Skeletal muscle cell (primary cell): ENCODE measurements at places on chromosomes 3 and 15.
A peak's percentile ranks its signal among the peaks of the same experiment; 100 is the strongest.

DNA sequence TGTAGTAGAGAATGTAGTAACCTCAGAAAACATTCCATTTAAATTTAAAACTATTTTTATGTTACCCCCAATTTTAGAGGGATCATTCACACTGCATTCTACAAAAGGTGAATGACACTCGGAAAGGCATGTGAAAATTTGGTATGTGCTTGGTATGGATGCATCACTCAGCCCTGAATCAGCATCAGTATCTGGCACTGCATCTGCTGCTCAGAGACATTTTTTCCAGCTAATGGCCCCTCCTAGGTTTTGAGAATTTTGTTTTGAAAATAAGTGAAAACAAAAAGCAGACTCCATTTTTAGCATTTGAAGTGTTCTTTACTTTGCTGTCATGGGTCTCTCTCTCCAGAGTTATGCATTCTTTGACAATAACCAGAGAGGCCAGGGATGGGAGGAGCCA lies 15.6 kb upstream of the WWTR1 start:
- DNase-seq: no peak

DNA sequence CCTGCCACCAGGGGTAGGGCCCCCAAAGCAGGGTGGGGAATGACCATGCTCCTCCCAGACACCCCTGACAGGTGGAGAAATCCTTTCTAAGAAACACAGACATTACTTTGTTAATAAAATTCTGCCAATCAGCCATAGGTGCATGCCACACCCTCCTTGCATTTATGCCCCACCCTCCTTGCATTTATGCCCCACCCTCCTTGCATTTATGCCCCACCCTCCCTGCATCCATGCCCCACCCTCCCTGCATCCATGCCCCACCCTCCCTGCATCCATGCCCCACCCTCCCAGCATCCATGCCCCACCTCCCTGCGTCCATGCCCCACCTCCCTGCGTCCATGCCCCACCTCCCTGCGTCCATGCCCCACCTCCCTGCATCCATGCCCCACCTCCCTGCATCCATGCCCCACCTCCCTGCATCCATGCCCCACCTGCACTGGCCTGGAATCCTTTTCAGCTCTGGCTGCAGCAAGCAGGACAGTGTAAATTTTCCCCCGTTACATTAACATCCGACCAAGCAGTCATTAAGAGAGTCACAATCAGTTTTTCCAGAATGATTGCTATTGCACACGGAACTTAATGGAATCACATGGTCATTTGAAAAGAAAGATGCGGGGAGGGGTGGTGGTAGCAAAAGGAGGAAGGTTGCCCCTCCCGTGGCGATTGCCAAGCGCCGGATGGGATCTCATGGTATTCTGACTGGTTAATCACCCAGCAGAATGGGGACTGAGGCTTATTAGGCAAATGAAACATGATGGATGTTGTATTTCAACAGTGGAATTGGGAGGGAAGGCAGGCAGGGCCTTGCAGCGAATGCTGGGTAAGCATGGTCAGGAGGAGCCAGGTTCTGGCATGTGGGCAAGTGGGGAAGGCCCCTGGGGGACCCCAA lies 91.2 kb downstream of the TLE3 start:
- no peak for DNase-seq

DNA sequence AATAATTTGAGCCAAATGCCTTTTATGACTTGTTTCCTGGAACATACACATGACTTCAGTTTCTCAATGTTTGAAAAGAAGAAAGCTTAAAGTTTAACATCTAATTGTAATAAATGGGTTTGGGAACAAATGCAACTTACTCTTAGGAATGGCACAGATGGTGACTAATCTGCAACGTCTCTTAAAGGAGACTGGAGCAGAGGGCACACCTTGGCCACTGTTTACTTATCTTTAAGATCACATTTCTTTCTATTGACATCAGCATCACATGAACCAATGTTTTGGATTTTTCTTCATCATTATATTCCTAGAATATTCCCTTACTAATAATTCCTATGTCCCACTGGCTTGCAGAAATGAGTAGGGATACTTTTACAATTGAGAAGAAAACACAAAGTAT lies 229.5 kb downstream of the CHL1 start:
- DNase-seq: no peak

DNA sequence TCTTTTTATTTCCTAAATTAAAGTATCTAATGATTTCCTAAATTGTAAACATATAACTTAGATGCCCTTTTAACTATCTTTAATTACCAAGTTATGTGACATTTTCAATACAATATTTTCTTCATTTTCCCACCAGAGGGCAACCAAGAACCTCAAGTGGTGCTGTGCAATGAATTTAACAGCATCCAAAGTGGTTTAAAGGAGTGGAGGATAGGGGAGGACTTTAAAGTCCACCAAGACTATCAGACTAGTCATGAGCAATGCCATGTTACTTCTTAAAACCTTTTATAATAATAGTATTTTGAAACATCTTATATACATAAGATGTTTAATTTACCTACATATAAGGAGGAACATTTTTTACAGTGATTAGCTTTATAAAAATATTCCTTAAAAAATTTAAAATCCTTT lies 74.4 kb downstream of the DLG1 start:
- peak; percentile 19 for DNase-seq

GRCh38 chr15:48250640-48251076 lies 44.6 kb downstream of the SLC12A1 start:
- DNase-seq: peak; percentile 56

DNA sequence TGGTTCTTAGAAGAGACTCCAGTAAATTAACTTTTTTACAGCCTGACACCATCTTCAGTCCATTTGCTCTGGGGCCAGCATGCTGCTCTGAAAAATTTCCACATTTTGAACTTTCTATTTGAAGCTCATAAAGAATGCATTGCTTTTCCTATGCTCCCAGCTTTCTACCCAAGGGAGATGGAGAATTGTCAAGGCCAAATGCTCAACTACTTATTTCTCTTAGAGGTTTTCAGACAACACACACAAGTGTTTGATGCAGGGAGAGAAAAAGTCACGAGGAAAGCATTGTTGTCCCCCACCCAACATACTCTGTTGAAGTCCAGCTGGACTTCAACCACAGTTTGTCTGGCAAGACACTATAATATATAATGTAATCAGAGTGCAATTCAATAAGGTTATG lies 100.3 kb upstream of the CADPS start:
- no peak for DNase-seq

- peak; percentile 58 for DNase-seq
These were observed 181.6 kb upstream of the RBMS3 start for GRCh38 chr3:29099296-29099695.

GRCh38 chr3:23999012-23999641 lies 54.0 kb downstream of the NR1D2 start:
- DNase-seq: no peak

GRCh38 chr3:40211579-40211978 lies 97.9 kb upstream of the EIF1B start:
- no peak for DNase-seq

DNA sequence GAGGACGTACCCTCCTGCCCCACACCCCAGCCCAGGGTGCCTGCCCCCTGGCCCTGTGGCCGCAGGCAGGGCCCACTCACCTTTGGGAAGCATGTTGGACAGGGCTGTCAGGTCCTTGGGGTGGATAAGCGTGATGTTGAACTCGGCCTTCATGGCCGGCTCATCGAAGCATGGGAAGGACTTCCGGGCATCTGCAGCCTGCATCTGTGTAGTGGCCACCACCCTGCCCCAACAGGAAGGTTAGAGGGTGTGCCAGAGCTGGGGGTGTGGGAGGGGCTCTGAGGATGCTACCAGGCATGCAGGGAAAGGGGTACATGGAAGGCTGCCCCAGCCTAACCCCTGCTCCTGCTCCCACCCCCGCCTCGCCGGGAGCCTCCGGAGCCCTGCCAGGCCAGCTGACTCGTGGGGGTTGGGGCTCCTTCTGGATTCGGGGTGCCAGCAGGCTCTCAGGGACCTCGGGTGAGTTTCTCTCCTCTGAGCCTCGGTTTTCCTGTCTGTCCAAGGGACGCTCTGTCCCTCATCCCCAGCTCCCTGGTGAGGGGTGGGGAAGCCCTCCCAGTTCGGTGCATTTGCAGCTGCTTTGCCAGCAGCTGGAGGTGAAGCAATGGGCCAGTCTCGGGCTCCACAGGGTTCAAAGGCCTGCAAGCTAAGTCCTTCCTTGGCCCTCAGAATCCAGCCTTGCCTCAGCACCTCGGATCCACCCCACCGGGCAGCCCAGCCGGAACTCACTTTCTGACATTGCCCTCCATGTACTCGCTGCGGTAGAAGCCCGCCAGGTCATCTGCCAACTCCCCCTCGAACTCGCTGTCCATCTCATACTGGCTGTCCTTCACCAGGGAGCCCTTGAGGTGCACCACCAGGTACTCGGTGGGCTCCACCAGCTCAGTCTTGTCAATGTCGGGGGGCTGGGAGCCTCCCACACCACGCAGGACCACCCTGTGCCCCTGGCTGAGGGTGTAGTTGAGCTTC lies 9.1 kb downstream of the ANPEP start:
- no peak for DNase-seq

GRCh38 chr3:155391551-155391958 lies 98.1 kb upstream of the STRIT1 start:
- peak; percentile 64 for DNase-seq

DNA sequence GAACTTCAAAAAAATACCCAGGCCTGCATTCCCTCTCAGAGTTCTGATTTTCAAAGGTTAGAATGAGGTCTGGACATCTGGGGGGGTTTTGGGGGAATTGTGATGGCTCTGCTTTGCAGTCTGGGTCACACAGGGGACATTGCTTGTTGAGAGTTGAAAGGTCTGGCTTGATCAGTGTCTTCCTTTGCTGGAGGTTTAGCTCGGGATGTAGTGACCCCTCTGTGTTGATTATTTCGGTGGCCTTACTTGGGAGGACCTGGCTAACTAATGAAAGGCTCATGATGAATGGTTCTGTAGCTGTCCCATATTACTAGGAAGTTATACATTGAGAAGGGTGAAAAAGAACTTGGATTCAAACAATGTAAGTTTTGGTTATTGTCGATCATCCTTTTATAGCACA lies 23.7 kb downstream of the TPM1 start:
- no peak for DNase-seq

DNA sequence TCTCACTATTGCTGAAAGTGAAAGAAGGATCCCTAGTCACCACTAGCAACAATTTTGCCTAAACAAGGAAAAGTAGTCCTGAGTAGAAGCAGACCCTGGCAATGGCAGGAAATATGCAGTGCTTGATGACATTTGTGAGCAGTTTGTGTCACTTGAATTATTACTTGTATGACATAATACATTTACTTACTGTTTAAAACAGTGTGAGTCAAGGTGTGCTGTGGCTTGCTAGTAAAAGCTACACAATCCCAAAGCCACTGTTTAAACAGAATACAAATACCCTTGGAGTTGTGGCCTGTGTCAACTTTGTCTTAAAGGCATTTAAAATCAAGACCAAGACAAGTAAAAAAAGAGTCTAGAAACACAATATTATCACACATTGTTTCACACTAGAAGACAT lies 775.4 kb downstream of the ROBO1 start:
- no peak for DNase-seq

GRCh38 chr15:32790352-32790999 lies 72.7 kb downstream of the GREM1 start:
- no peak for DNase-seq

DNA sequence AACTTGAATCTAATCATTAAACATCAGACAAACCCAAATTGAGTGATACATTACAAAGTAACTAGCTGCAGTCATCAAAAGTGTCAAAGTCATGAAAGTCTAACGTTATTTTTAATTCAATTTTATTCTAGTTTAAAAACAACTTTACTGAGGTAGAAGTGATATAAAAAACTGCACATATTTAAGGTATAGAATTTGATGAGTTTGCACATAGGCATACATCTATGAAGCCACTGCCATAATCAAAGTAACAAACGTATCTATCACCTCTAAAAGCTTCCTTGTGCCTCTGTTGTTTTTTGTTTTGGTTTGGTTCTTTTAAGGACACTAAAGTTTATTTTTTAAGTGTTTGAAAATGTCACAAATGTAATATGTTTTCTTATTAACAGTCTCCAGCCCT lies 130.9 kb downstream of the DLG1 start:
- no peak for DNase-seq

DNA sequence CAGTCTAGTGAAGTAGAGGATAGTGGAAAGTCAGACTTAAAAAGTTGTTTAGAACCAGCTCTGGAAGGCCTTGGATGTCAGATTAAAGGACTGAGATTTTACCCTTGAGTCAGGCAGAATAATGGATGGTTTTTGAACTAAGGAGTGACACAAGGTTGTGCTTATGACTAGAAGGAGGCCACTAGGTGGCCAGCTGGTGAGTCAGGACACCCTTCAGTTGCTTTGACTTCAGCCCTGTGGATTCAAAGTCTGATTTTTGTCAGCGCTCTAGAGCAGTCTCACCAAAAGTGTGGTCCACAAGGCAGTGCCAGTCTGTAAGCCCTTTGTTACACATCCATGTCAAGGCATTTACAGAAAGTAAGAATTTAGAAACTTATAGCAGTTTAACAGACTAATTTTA lies 3.8 kb upstream of the GABPB1 start:
- no peak for DNase-seq

- no peak for DNase-seq
These were observed 16.8 kb downstream of the FGF7 start for GRCh38 chr15:49439678-49440395.

- DNase-seq: no peak
These were observed 11.5 kb downstream of the RABL3 start for GRCh38 chr3:120730576-120731542.

GRCh38 chr3:114860531-114860930 lies 286.6 kb downstream of the ZBTB20 start:
- DNase-seq: no peak

DNA sequence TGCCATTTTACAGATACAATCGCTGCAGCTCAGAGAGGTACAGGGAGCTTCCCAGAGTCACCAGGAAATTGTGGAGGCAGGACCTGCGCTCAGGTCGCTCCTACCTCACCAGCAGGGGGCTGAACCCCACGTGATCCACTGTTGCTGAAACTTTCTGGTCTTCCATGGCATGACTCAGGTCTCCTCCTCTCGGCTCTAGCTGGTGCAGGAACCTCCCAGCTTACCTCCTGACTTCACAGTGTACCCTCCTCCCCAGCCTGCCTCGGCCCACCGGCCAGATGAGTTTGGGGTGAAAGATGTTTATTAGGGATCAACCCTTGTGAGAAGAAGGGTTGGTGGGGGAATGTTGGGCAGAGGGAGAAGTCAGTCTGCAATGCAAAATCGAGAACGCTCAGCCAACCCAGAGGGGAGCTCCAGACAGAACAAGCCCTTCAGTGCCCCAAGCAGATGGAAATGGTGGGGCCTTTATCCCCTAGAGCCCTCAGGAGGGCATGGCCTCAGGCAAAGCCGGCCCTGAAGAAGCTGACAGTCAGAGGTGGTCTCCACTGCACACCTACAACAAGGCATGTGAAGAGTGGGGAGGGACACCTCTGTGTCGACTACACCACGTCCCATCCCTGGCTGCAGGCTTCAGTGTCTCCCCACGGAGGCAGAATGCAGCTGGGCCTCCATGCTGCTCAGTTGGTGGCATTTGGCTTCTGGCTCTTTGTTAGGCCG lies 118.6 kb upstream of the PRR20G start:
- DNase-seq: no peak

DNA sequence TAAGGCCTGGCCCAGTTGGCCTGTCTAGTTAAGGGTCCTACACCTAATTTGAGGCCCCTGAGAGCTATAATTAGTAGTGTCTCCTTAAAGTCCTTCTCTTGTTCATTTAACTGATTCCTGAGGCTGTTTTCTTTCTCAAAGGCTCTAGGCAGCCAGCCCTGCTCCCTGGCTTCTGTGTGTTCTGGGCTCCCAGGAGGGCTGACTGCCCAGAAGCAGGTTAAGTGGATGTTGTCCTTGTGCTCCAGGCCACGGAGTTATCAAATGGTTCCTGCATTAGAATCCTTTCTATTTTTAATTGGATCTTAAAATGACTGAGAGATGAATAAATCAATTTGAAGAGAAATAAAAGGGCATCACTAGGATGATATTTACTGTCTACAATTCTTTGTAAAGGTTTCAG lies 140.0 kb downstream of the SNRK start:
- DNase-seq: no peak

GRCh38 chr3:24182756-24183155 lies 237.7 kb downstream of the NR1D2 start:
- no peak for DNase-seq
